ENCODE measurements at places on chromosomes 13 and 19.

DNA sequence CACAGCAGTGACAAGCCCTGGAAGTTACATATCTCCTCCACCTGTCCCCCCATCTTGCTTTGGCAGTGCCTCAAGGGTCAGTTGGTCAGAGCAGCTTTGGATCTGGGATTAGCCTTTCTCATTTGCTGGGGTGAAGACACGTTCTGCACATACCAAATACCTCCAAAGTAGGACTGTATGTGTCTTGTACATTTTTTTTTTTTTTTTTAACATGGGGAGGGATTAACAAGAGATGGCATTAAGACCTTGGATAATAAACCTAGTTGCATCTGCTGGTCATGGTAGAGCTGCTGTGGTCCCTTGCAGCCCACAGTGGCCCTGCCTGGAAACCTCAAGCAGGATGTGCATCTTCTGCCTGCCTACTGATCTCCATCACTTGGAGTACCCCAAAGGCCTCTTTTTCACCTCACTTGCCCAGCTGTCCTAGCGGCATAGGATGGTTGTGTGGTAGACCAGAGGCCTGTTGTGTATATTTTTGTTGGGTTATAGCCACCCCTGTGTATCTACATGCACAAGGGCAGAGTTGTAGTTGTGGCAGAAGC, 2.5 kb downstream of the RPS19 start:
- DNase-seq: no peak

DNA sequence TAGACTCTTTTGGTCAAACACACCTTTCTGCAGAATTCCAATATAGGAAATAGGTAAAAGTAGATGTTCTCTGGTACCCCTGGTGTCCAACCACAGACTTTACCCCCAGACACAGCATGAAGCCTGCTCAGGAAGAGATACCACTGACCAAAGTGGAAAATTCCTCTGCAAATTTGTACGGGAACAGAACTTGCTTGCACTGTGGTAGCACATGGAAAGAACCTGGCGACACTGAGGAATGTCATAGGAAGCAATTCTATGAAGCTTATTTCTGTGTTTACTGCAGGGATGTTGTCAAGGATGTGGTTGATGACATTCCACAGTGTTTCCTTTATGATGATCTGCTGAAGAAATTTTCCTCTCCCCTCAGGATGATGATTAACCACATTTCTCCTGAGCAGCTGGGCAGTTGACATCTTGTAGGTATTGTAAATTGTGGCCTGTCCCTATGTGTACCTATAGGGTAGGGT, 48.9 kb upstream of the TNFSF11 start:
- no peak for DNase-seq

DNA sequence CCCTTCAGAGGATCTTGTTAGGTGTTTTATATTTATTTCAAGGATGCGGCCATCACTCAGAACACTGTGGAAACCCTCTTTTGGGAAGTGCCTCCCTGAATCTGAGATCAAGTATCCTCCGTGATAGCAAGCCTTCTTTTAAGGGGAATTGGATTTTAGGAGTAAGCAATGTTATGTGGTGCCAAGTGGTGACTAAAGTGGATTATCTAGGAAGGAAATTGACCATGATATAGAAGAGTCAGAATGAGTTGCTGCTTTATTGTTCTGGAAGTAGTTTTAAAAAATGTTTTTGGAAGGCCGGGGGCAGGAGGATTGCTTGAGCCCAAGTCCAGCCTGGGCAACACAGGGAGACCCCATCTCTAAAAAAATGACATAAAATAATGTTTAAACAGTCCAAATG, 6.7 kb downstream of the ERCC5 start:
- DNase-seq: no peak

- no peak for DNase-seq
Measured at GRCh38 chr13:39321574-39321973, 281.4 kb downstream of the LHFPL6 start.

DNA sequence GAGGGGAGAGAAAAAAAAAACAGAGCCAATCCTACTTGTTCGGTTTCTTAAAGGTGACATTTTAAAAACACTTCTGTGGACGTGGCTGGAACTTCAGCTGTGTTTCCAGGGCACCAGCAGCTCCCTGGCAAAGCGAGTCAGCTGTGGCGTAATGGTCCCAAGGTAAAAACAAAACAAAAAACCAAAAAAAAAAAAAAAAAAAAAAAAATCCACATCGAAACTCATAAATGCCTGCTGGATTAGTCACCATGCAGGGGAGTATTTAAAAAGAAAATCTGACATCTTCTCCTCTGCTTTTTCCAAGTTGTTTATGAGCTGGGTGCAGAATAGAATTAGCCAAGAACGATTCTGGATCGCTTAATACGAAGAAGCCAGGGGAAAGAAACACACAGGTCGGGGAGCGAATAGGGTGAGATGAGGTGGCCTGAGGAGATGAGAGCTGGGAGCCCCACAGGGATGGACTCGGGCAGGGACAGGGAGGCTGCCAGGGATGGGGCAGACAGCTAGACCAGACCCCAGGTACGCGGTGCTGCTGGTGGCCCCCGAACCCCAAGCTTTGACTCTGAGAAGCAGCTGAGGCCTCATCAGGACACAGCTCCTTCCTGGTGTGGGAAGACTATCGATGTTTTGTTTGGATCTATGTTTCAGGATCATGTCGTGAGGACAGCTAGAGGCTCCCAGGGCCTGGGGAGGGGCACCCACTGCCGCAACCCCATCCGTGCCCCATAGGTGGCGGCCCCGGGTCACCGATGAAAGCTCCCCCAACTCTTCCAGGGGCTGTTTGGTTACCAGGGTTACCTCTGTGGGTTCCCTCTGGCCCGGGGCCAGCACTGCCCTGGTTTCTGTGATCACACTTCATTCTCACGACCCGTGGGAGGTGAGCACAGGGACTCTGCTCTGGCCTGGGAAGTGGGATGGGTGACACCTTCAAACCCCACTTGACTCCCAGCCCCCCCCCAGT, 3.1 kb upstream of the CTXN1 start:
- no peak for DNase-seq

GRCh38 chr13:81987677-81988357, 1646.9 kb upstream of the SPRY2 start:
- DNase-seq: no peak

DNA sequence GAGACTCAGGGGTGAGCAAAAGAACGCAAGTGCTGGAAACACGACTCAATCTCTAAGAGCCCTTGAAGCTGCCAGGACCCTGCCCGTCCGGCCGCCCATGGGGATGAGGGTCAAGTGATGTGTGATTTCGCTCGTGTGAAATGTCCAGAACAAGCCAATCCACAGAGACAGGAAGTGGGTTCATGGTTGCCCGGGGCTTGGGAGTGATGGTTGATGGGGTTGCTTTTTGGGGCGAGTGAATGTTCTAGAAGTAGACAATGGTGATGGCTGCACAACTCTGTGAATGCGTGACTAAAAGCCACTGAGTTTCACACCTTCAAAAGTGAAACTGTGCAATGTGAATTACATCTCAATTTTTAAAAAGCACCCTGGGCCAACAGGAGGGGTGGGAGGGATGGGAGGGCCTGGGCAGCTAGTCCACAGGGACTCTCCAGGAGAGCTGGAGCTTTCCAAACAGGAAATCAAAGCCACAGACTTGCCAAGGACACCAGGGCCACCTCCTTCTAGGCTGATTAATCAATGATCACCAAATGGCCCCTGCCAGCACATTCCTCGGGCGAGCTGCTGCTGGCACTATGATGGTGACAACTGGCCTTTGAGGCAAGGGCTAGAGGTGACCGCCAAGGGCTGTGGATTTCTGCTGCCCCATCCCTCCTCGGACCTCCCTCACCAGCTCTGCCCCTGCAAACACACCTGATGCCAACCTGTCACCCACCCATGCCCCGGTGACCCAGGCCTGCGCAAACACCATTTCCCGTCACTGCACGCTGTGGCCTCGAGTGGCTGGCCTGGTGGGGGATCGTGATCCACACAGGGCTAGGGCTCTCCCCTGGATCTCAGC, 14.0 kb downstream of the DPP9 start:
- no peak for DNase-seq

- DNase-seq: no peak
Measured at GRCh38 chr19:1857648-1858326, 5.6 kb downstream of the KLF16 start.

DNA sequence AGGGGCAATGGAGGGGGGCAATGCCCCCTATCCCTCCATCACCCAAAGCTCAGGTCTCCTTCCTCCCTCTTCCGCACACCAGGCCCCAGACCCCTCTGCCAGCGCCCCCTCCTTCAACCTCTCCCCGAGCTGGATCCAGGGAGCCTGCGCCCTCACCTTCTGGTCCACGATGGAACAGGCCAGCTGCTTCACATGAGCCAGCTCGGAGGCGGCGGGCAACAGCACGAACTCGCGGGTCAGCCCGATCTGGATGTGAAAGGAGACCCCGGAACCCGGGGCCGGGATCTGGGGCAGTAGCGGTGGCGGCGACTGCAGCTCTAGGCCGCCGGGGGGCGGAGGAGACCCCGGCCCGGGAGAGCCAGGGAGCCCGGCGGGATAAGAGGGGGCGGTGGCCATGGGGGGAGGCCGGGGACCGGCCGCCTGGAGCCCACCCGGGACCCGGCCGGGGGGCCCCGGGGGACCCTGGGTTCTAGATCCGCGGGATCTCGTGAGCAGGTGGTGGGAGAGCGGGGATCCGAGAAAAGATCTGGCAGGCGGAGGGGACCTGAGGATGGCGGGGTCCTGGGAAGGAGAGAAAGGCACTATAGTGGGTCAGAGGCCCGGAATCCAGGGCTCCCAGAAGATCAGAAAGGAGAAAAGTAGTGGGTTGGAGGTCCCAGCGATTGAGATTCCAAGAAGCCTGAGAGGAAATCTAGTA, 791 bp downstream of the PRKD2 start:
- DNase-seq: no peak

DNA sequence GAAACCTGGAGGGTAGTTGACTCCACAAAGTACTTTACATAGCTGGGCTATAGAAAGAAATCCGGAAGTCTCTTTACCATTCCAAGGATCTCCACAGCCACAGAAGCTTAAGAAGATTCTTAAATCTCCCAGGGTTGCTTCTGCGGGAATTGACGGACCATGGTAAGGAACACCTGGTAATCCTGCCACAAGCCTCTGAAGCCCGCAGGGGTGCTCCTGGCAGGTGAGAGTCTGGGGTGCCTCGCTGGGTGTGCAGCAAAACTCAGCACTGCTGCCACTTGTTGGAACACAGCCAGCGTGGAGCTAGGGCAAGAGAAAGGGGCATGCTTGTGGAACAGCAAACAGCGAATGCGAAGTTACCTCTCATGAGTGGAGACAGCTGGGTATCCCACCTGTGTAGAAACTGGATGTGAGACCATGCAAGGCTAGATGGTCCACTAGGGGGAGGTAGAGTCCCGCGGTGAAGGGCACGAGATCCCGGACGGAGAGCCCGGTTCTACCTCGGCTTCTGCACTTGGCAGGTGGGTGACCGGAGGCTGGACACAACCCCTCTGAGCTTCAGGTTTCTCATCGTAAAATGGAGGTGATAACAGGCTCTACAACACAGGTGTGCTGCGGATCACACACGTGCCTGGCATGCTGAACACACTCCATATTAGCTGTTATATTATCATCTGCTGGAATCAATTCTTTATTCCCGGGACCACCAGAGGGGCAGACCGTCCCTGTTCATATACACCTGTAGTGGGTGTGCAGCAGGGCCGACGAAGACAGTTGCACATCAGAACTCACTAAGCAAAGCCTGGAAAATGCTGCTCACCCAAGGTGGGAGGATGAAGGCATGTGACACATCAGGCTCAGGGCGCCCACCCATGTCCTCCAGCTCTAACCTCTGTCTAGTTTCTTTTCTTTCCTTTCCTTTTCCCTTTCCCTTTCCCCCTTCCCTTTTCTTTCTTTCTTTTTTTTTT, 24.1 kb upstream of the UBAC2 start:
- no peak for DNase-seq

DNA sequence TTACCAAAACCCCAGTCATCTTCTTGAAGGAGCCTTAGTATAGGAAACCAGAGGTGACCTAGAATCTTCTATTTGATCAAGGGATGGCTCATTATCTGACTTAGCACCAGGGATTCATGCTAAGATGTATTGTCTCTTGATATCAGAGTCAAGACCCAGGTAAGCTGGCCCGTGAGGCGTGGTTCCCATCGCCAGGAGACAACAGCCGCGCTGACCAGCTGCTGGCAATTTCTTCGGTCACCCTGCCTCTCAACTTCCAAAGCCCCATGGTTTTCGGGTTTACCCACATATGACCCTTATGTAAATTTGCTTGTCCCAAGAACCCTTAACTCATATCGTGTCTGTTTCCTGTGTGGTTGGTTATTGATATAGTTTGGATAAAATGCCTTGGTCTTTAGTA, 77.7 kb upstream of the VSTM2B start:
- DNase-seq: no peak

DNA sequence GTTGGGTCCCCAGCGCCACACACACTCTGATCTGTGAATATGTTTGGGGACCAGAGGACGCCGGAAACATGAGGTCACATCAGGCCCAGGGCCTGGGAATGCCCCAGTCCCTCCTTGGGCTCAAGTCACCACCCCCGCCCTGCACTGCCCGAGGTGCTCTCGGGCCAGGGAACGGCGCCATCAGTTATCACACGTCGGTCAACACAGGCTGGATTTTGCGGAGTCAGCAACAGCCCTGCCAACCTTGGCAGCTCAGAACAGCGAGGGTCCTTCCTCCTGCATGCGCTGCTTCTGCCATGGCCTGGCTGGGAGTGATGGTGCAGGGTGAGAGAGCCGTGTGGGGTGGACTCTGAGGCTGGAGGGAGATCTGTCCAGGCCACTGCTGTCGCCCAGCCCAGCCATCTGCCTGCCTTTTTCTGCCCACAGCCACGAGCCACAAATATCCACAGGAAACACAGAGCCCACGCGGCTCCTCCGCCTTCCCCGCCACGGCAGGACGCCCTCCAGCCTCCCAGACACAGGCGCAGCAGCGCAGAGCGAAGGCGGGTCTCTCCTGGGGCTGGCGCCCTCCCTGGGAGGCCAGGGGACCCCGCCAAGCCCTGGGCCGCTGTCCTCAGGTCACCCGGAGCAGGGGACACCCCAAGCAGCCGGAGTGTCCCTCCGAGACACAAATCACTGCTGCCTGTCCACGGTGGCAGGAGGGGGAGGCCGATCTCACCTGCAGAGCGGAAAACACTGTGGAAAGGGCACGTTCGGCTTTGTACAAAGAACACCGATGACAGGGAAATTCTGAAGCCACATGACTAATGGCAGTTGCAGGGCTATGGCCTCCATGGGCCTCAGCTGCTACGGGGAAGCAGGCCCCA, 31.6 kb upstream of the CACTIN start:
- no peak for DNase-seq

GRCh38 chr13:110340812-110341444, 33.8 kb downstream of the COL4A2 start:
- DNase-seq: no peak

GRCh38 chr13:59982631-59983382, 180.9 kb downstream of the DIAPH3 start:
- DNase-seq: no peak

DNA sequence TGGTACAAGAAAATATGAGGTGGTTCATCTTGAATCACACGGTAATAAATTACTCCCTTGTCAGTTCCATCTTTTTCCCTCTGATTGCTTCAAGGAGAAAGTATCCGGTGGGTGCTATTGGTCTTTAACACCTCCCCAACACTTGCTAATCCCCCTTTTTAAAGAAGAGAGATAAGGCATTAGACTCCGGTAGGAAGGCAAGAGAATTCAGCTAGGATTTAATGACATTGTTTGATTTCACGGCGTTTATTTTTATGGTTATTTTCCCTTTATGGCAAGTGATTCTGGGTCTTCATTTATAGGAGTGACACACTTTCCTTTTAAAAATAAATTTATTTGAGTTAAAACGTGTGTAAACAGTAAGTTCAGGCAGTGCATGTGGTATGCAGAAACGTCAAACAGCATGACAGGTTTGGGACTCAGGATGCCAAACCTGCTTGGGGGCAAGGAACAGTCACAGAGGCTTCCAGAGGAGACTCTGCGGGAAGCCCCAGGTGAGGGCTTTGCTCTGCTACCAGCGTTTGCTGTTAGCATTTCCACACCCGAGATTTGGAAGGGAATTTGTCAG, 36.5 kb downstream of the TSHZ3 start:
- DNase-seq: no peak

- no peak for DNase-seq
Measured at GRCh38 chr19:11580116-11580515, 2.7 kb upstream of the ACP5 start.
